Panc1 (cell line): ENCODE measurements at places on chromosomes 13 and 19.

DNA sequence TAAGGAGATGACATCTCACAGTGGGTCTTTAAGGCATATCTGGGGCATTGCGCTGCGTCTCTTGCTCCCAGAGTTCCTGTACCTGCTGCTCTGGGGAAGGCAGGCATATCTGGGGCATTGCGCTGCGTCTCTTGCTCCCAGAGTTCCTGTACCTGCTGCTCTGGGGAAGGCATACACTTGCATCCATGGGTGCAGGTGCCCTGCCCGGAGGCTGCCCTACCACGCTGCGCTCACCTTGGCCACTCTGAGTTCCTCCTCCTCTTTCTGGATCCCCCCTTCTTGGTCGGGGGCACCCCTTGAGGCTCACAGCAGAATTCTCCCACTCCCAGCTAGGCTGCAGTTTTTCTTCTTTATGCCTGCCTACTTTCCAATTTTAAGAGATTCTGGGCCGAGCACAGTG lies 60.9 kb upstream of the TMTC4 start:
- no peak for DNase-seq

- DNase-seq, result no peak
These were observed 60.7 kb downstream of the KLF2 start for GRCh38 chr19:16385296-16385695.

DNA sequence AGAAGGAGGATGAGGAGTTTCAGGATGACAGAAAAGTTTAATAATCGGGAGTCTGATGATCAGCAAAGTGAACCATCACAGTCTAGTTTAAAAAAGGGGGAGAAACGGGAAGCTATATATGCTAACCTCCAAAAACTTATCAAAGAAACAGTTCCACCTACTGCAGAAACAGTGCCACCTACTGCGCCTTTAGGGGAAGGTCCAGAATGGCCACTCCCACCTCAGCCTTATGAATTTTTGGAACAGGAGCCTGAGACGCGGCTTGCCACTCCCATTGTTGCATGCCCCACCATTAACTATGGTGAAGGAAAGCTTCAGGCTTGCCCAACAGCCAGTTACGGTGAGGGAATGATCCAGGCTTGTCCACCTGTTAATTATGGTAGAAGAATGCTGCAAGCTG lies 929.0 kb downstream of the SLITRK6 start:
- no peak for DNase-seq

GRCh38 chr19:42062381-42062780 lies 7.6 kb downstream of the GRIK5 start:
- DNase-seq, result no peak

DNA sequence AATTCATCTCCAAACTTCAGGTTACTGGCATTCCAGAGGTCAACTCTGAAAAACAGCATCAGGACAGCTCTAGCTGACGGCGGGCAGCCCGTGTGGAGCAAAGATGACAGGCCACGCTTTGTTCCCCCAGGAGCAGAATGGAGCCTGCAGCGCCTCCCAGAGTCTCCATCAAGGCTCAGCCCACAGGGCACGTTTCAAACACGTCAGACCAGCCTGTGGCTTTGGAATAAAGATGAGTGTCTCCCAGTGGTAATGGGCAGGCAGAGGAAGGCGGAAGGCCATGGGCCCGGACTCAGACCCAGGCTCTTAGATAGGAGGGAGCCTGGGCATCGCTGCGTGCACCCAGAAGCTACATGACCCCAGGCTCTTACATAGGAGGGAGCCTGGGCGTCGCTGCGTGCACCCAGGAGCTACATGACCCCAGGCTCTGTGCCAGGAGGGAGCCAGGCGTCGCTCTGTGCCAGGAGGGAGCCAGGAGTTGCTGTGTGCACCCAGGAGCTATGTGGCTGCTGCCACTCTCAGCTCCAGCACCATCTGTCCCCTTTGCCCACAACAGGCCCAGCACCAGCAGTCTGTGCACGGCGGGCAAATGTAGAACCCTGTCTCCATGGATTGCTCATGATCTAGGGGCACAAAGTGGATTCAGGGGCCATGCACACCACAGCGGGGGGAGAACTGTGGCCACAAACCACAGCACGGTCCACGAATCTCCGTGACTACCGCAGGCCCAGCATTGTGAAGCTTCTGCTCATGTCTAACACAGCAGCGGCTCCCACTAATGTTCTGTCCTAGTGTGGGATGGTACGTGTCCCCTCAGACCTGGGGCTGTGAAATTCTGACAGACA lies 47.8 kb upstream of the C13orf46 start:
- no peak for DNase-seq

DNA sequence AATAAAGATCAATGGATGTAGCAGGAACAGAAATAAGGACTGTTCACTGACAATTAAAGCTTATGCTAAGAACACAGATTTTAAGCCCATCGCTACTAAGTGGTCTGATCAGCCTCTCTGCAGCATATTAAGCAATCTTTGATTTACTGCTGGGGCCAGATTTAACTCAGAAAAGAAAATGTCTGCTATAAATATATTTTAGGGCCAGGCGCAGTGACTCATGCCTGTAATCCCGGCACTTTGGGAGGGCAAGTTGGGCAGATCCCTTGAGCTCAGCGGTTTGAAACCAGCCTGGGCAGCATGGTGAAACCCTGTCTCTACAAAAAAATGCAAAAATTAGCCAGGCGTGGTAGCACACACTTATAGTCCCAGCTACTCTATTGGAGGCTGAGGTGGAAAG lies 43.0 kb downstream of the METTL21C start:
- DNase-seq, result no peak

- DNase-seq, result no peak
These were observed 363.9 kb downstream of the MYO16 start for GRCh38 chr13:108993346-108993745.

GRCh38 chr13:57716295-57716694 lies 84.8 kb downstream of the PCDH17 start:
- no peak for DNase-seq

- no peak for DNase-seq
These were observed 21.0 kb upstream of the HOMER3 start for GRCh38 chr19:18961767-18962620.

- DNase-seq, result no peak
These were observed 4.3 kb downstream of the KIRREL2 start for GRCh38 chr19:35860818-35861639.

- DNase-seq, result no peak
These were observed 547.9 kb downstream of the FGF9 start for GRCh38 chr13:22218797-22219196.

DNA sequence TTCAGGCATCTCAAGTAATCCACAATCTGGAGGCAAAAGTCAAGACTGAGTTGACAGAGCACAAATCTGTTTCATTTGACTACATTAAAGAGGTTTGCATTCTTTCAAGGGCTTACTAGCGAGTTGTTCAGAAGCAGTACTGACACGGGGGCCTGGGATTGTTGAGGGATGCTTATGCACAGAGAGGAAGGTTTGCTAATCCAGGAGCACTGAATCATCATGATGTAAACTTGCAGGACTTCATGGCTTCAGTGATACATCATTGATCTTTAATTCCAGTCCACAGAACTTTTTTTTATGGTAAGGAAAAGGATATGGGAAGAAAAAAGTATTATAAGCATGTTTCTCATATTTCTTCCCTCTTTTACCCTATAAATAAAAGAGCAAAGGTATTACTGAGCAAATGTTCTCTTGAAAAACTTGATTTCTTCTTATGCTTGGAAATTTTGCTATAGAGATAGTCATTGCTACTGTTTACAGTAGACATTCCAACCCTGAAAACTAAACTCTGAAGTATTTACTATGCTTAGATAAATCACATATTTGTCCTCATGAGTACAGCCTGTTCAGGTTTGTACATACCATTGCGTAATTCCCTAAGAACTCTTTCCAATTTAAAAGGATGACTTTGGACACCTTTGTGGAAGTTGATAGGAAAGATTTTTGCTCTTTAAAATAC lies 65.8 kb upstream of the KPNA3 start:
- DNase-seq, result peak; percentile 42

GRCh38 chr19:41872775-41873647 lies 4.1 kb upstream of the CD79A start:
- DNase-seq, result peak; percentile 53

- no peak for DNase-seq
These were observed 32.2 kb downstream of the TMEM255B start for GRCh38 chr13:113791226-113791625.

DNA sequence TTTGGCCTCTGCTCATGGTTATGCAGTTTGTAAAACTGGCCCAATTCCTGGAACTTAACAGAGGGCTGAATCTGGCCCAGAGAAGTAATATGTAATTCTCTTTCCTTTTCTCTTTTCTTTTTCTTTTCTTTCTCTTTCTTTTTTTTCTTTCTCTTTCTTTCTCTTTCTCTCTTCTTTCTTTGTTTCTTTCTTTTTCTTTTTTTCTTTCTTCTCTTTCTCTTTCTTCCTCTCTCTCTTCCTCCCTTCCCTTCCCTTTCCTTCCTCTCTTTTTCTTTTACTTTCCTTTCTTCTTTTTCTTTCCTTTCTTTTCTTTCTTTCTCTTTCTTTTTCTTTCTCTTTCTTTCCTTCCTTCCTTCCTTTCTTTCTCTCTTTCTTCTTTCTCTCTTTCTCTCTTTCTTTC lies 88.8 kb upstream of the SLITRK5 start:
- DNase-seq, result no peak

DNA sequence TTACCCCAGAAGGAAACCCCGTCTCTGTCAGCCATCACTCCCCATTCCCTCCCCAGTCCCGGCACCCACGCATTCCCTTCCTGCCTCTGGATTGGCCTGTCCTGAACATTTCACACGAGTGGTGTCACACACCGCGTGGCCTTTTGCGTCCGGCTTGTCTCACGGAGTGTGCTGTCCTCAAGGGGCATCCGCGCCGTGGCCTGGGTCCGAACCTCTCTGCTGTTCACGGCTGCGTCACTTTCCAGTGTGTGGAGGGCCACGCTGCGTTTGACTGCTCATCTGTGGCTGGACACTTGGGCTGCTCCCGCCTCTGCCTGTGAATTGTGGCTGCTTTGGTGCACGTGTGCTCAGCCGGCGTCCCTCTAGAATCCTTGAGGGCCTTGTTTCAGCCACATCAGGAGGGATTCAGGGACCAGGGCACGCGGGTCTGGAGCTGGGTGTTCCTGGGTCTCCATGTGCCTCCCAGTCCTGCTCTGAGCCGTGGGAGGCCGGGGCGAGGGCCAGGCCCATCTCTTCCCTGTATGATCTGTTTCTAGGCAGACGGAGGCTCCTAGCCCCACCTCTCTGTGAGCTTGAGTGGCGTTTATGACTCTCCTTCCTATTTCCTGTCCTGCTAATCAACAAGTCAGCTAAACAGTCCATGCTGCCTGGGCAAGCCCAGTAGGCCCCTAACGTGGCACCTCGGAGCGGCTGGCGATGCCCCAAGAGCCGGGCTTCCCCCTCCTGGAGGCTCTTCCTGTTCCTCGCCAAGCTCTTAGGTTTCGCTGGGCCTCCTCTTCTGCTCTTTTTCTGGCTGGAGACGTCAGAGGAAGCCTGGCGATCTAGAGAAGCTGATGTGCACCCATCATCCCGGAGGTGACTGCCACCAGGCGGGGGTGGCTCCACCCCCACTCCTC lies 8.1 kb downstream of the STK11 start:
- DNase-seq, result no peak

GRCh38 chr13:32783067-32783466 lies 196.8 kb downstream of the PDS5B start:
- DNase-seq, result no peak

GRCh38 chr19:32254509-32254890 lies 90.9 kb upstream of the ZNF507 start:
- DNase-seq, result no peak

DNA sequence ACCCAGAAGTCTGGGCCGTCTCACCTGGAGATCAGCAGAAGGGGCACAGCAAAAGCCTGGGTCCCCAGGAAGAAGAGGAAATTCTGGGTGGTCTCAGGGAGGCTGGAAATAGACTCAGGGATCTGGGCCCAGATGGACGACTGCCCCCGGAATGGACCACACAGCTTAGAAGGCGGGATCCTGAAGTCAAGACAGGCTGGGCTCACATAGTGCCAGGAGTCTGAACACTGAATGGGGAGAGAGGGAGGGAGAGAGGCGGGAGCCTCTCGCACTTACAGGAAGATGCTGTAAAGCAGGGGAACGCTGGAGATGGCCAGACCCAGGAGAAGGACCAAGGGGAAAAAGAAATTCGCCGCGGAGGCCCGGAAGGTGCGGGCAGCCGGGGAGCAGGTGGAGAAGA lies 1.3 kb upstream of the LENG1 start:
- DNase-seq, result no peak

DNA sequence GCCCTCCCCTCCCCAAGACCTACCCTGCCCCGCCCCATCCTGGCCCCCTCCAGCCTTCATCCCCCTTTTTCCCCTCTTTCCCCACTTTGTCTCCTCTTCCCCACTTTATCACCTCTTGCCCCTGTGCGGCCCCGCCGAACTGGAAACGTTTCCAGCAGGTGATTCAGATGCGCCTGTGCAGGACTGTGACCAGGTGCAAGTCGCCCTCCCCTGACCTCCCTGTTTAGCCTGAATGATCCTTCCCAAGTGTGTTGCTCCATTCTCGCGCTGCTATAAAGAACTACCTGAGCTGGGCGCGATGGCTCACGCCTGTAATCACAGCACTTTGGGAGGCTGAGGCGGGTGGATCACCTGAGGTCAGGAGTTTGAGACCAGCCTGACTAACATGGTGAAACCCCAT lies 25.9 kb downstream of the ZNF791 start:
- DNase-seq, result no peak

DNA sequence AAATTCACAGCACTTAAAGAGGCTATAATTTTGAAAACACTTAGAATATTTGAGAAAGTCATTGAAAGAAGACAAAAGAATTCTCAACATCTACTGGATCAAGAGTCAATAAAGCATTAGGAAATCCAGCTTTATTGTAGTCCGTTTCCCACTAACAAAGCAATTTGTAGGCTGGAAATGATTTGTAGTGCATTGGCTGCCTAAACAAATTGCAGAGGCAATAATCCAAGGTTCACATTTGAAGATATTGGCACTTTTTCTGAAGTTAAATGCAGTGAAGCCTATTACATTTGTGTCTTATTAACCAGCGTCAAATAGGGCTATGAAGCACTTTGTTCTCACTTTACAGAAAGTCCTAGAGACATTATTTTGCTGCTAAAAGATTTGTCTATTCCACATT lies 848.1 kb upstream of the SLITRK1 start:
- no peak for DNase-seq

DNA sequence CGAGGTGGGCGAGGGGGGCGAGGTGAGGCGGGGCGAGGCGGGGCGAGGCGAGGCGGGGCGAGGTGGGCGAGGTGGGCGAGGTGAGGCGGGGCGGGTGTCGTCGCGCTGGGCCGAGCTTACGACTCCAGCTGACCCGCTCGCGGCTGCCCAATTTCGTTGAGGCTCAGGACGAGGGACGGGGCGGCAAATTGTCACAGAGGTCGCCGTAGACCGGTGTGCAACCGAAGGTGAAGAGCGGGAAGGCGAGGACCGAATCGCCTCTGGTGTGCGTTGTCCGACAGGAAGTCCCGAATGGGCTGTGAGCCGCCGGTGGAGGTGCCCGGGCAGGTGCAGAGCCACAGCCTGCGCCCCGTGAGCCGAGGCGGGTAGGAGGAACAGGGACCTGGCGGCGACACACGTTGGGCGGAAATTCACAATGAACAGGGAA lies at the start of gene LACC1:
Gene LACC1 (plus strand): TSS at position 150 of the 427 bp plus-strand sequence. CDS start 1,082 bp downstream, outside the sequence.
- DNase-seq, result no peak

DNA sequence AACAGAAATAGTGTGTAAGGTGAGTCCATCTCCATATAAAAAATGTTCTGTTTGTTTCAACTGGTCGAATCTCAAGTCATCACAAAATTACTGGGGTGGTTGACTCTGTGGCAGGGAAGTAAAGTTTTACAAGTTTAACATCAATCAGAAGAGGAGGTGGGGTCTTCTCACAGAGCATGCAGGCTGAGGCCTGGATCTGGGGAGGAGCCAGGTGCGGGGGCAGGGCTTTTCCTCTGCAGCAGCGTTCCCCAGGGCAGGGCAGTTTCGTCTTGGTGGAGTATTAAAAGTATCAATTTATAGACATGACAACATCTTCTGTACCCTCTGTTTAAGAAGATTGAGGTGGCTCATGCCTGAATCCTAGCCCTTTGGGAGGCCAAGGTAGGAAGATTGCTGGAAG lies 68.8 kb downstream of the SLC7A9 start:
- DNase-seq, result no peak
